ENCODE measurements at places on chromosomes 4 and X.
A peak's percentile ranks its signal among the peaks of the same experiment; 100 is the strongest.

GRCh38 chrX:12269484-12269883 lies 131.2 kb downstream of the FRMPD4 start:
- DNase-seq: no peak

DNA sequence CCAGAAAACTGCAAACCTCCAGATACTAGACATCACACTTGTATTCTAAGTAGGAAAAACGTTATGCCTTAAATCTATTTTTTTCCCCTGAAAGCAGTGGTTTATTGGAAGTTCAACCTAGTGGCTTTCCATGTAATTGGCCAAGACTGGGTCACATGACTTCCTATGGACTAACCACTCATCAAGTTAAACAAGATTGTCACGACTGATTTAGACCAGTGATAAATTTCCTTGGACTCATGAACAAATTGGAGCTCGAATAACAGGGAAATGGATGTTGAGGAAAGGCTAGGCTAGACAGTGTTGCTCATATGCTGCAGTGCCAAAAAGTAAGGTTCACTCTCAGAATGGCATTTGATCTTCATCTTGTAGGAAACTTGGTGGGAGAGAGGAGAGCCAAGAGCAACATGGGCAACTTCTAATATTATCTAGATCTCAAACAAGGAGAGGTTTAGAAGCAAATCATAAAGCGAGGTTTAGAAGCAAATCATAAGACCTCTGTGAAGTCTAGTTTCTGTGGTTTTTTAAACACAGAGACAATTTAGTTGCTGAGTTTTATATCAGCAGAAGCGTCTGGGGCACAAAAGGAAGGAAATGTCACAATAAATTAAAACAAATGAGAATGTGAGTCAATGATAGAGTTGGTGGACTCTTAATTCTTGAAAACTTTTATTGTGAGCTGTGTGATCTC lies 165.6 kb upstream of the BOD1L1 start:
- DNase-seq: no peak

DNA sequence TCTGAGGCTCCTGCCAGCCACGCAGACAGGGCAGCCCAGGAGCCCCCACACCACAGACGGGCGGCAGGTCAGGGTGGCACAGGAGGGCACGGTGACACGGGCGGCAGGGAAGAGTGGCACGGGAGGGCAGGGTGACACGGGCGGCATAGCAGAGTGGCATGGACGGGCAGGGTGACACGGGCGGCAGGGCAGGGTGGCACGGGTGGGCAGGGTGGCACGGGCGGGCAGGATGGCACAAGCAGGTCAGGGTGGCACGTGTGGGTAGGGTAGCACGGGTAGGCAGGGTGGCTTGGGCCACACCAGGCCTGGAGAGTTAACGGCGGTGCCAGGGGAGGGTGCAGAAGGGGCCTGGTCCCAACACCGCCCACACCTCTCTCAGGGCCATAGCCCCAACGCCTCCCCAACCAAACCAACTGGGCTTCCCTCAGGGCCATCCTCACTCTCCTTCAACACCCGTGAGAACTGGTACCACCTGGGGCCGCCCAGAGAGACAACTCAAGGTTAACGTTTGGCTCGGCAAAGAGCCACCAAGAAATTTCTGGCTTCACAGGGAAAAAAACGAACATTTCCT lies 3.4 kb downstream of the CTBP1 start:
- no peak for DNase-seq

DNA sequence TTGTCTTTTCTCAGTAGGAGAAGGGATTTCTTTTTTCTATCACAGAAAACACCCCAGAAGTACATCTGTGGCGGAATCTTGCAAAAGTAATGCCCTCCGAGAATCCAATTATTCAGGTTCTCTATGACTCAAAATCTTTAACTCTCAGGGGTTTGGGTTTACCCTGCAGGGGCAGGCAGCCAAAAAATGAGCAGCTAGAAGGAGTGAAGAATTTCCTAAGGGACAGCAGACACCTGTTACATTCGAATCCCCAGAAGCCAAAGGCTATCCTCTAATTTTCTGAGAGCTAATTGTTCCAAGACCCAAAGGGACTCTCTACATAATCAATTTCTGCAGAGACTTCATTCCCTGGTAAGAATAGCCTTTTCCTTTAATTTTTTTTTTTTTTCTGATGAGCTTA lies 27.5 kb upstream of the CBR4 start:
- DNase-seq: no peak

- no peak for DNase-seq
Observed at GRCh38 chr4:25406081-25406692, 29.1 kb downstream of the ANAPC4 start.

GRCh38 chr4:142961866-142962265 lies 115.8 kb upstream of the INPP4B start:
- no peak for DNase-seq

DNA sequence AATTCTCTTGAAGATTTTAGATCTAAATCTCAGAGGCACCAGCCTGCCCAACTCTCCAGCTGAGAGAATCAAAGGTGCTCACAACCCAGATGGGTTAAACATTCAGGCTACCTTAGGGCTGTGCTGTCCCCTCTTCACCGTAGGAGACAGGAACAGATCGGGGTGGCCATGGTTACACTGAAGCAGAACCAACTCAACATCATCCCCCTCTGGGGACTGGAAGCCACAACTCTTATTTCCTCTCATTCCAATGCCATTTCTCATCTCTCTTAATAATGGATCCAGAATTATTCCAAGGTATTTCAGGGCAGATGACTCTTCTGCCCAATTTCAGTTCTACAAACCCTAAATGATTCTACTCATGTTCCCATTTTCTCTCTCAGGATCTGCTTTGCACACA lies 109.7 kb downstream of the NKX6-1 start:
- DNase-seq: no peak

GRCh38 chrX:109954333-109954732 lies 48.6 kb upstream of the TMEM164 start:
- DNase-seq: no peak

DNA sequence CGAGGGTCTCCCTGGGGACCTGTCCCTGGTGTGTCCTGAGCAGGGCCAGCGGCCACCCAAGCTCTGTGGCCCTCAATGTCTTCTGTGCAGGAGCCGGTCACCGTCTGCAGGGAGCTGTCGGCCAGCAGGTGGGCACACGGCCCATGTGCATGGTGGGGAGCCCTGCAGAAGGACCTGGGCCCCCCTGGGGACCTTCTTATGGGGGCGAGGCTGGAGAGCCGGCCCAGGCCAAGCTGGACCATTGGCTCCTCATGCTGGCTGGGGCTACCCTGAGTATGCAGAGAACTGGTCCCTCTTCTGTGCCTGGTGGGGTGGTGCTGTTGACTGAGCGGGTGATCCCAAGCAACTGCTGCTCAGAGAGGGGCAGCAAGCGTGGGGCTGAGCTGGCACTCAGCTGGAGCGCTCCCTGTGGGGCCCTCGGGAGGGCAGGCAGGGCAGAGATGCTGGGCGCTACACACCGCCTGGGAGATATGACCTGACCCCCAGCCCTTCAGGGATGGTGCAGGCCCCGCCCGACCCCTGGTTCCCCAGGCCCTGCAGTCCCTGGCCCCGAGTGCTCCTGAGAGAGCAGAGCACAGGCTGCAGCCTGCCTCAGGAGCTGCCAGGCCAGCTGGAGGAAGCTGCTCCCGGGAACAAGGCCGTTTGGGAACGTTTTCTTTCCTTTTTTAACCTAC lies 14.8 kb downstream of the NAT8L start:
- DNase-seq: no peak

DNA sequence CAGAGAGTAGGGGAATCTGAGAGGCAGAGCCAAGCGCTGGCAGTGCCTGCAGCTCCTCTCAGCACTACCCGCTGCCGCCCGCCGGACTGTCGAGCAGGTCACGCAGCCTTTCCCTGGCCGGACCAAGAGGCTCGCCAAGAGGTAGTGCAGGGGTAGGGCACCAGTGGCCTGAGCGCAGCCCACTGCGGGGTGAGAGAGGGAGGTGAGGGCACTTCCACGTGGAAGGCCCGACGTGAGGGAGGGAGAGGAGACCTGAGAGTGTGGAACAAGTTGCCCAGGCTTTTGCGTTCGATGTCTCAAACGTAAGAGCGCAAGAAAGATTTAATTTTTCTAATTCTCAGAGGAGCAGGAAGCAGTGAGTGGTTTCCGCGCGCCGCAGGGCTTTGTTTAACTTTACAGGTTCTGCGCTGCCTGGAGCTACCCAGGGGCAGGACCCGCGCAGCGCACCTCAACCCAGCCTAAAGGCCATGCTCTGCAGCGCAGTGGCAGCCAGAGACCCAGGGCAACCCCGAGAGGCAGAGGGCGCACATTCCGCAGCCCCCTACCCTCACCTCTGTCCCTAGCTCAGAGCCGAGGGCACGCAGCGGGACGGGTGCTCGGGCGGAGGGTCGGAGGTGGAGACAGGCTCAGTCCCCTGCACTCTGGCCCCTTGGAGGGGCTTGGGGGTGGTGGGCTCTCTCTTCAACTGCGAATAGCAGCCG lies 14.9 kb downstream of the ARHGAP36 start:
- DNase-seq: no peak

DNA sequence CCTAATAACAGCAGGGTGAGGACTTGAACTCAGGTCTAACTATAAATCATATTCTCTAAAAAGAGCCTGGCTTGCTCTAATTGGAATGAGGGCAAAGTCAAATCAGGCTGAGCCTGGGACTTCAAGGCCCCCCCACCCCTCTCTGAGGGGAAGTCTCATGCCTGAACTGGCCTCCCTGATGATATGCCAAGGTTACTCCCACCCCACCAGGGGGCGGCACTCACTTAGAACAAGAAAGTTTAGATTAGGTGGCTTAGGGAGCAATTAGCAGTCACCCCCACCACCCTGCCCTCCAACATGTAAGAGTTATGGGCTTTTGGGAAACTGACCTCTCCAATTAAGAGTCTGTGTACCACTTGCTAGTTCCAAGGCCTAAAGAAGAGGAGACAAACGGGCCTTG lies 2.7 kb downstream of the FOXO4 start:
- peak; percentile 80 for DNase-seq

DNA sequence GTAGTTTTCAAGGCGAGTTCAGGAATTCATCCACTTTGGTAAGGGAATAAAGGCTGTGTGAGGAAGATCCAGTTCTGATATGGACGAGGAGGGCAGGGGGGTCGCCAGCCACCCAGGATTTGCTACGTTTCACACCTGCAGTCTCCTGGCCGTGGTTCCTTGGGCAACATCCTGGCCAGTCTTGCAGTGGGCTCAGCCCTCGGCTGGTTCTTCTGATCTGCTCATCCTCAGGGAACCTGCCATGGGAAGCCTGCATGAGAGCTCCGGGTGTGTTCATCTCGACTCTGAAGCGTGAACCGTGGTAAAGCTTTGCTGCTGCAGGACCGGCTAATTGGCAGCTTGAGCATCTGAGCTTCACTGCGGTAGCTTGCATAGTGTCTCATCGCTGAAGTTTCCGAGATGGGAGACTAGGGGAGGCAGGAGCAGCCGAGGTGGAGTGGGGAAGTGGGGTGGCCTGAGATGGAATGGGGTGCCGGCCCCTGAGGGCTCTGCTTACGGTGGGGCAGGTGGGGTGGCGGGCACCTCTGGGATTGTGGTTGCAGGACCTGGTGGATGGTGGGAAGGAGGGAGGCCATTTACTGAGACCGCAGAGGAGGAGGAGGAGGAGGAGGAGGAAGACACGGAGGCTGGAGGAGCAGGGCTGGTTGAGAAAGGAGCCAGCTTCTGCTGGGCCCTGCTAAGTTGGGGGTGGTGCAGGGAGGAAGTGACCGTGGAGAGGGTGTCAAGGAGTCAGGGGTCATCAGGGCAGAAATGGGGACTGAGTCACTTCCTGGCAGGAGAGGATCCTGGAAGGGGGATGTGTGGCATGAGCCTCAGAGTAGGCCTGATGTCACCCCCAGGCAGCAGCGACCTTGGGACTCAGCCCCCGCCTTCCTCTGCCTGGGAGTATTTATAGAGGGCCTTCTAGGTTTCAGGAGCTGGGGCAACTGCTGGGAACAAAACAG lies 213.1 kb upstream of the PSAPL1 start:
- DNase-seq: peak; percentile 13
